ENCODE measurements at places on chromosomes 2 and 18.

DNA sequence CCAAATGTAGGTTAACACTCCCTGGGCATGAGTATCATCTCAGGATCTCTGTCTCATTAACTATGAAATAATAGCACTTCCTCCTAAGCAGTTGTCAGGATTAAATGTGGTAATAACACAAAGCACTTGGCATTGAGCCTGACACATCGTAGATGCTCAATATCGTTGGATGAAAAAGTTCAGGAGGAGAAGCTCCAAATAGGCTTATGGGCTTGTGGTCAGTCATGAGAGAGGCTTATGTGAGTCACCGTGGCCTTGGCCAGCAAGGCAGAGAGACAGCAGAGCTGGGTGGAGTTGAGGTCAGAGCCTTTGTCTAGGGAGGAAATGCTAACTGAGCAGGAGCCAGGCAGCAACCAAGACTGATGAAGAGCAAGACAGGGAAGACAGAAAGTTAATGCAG is 68.3 kb upstream of the PPM1B start:
- no peak for DNase-seq

- DNase-seq: no peak
Observed at GRCh38 chr2:182077448-182078142, 91.9 kb downstream of the PPP1R1C start.

- DNase-seq: no peak
Observed at GRCh38 chr18:74288730-74289129, 3.0 kb downstream of the CYB5A start.

GRCh38 chr2:120853306-120854013 is 117.8 kb downstream of the GLI2 start:
- no peak for DNase-seq

DNA sequence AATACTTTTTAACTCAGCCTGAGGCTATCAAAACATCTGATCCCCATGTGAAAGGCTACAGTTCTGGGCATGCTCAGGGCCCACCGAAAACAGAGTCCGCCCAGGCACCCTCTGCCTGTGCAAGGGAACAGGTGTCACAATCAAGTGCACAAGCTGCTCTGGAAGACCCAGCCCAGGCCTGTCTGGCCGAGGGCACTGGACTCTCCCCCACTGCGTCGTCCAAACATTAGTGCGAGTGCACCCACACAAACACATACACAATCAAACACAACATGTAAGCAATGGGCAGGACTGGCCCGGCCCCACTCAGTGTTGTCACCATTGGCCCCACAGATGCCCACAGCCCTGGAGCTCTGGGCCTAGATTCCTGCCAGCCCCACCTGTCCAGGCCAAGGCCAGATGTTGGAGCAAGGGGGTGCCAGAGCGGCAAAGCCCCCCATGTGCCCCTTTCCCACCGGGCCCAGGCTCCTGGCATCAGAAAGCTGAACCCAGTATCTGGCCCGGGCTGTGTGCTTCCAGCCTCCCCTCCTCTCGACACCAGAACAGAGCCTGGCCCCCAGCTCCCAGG is 617 bp upstream of the ALPG start:
- DNase-seq: no peak

DNA sequence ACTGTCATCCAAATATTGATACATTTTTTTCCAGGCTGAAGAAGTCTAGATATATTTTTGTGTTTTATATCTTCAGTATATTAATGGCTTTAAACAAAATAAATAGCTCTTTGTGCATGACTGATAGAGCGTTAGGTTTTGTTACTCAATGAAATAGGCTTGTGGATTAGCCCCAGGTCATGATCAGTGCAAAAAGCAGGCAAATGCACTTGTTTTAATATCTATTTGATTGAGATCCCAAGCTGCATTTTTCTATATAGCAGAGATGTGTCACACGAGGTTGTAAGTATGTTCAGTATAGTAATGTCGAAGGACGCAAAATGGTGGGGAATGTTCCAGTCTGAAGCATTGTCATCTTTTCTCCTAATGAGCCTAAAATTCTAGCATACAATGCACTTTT is 198.5 kb downstream of the ZNF407 start:
- DNase-seq: no peak

GRCh38 chr2:101889460-101890098 is 102.2 kb upstream of the IL1R2 start:
- DNase-seq: no peak

DNA sequence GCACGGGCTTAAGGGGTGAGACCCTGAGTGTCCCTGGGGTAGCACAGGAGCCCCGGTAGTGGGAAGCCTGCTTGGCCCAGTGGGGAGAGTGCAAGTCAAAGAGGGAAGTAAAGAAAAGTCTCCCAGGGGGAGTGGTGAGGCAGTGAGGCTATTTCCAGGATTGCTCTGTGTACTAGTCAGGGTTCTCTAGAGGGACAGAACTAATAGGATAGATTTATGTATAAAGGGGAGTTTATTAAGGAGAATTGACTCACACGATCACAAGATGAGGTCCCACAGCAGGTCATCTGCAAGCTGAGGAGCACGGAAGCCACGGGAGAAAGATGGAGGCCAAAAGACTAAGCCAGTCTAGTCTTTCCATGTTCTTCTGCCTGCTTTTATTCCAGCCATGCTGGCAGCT is 45.5 kb downstream of the CMPK2 start:
- DNase-seq: no peak

Data from activated T-cell treated with anti-CD3 and anti-CD28 coated beads, Interleukin-2, amount 50 U/mL, for 1 hour (primary cell).